ENCODE measurements at places on chromosomes 5 and 9. TPM values are rescaled to one million over a fixed set of nuclear protein-coding genes. Genes with fewer than 3 reads are reported as not detected.

Gene SPAAR
- 0.89 TPM for total RNA-seq

Gene ANKRD33B
- total RNA-seq = 1.7 TPM

- DNase-seq = no peak
These were observed 26.2 kb downstream of the SHB start for GRCh38 chr9:38042626-38043357.

DNA sequence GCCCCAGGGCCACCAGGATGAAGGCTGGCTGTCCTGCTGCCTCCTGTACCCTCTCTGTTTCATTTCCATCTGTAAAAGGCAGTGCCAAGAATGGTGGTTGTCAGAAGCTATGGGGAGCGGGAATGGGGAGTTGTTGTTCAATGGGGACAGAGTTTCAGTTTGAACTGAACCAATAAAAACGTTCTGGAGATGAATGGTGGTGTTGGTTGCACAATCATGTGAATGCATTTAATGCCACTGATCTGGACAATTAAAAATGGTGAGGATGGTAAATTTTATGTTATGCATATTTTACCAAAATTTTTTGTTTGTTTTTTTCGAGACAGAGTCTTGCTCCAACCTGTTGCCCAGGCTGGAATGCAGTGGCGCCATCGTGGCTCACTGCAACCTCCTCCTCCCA lies 58.1 kb downstream of the PTPDC1 start:
- DNase-seq = no peak

Gene GMCL2
- total RNA-seq = not detected

DNA sequence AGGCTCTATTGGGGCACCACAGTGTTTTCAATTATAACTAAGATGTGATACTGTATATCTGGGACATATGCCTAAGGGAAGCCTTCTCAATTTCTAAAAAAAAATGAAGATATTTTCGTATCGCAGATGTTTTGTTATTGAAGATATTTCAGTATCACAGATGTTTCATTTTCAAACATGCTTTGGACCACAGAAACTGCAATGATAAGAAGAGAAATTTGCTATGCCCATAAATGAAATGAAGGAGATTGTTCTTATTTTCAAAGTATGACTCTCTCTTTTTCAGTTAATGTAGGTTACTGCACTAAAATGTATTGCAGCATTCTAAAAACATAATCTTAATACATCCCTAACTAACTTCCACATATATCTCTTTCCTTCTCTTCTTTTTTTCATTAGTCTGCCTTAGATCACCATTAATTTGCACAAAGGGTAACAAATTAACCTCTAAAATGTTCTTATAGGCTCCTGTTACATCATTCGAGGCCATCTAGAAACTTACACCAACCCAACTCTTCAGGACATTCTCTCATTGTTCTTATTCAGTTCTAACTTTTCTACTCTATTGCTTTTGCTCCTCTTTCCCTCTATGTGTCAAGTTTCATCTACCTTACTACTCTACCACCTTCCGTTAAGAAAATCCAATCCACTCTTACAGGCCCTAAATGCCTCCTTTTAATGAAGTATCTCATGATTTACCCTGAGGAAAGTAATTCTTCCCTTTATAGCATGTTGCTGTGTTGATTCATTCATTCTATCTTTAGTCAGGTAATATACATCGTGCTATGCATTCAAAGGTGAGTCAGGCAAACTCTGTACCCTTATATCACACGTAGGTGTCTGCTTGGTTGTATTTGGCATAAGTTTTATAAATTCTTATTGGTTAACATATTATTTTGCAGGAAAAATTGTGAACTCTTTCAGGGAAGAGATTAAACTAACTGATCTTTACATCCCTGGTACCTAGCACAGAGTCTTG lies 70.5 kb downstream of the ST8SIA4 start:
- DNase-seq = no peak
